ENCODE measurements at places on chromosomes 3 and 15.

DNA sequence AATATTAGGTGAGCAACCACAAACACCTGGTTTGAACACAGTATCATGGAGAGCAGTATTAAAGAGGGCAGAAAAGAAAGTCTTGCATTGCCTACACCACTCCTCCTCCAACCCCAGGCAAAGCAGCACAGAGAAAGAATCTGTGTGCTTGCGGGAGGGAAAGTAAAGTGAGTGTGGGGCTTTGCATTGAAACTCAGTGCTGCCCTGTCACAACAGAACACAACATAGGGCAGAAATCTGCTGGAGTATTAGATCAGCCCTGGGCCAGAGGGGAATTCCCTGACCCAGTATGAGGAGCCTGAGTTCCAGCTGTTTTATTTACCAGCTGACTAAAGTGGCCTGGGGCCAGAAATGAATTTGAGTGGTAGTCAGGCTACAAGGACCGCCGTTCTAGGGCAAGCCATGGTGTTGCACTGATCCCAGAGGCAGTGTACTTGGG, 75.5 kb downstream of the SPATA16 start:
- no peak for DNase-seq

- DNase-seq: no peak
These were observed 205.4 kb upstream of the TRIM42 start for GRCh38 chr3:140472306-140473020.

DNA sequence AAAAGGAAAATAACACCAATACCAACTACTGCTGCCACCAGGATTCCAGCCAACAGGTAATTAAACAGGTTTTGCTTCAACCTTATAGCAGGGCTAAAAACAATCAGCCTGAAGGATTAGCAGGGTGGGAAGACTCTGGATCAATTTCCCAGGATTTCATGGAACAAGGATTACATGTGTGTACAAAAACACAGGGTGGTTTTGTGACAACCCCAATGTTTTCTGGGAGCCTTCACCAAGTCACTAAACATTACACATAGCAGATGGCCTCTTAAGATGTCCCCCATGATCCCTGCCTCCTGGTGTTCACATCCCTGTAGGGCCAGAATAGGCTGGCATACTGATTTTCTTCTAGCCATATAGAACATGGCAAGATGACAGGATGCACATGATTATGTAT, 42.8 kb upstream of the ARHGEF3 start:
- no peak for DNase-seq

GRCh38 chr3:42692667-42693529, 7.6 kb downstream of the KLHL40 start:
- peak; percentile 60 for DNase-seq

DNA sequence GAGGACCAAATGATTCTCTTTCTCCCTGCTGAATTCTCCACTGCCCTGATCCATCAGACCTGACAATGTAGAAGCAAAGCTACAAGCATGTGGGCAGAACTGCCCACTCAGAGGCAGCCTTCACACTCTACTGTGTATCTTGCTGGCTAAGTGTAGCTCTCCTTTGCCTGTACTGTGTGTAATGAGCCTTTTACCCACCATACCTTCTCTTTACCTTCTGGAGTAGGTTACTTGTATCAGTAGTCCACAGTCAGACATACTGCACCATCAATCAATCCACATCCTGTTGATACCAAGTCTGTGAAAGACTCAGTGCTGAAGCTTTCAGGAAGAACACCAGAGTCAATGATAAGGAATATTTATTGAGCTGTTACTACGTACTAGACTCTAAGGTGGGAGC, 440.7 kb upstream of the ARHGEF26 start:
- DNase-seq: no peak

DNA sequence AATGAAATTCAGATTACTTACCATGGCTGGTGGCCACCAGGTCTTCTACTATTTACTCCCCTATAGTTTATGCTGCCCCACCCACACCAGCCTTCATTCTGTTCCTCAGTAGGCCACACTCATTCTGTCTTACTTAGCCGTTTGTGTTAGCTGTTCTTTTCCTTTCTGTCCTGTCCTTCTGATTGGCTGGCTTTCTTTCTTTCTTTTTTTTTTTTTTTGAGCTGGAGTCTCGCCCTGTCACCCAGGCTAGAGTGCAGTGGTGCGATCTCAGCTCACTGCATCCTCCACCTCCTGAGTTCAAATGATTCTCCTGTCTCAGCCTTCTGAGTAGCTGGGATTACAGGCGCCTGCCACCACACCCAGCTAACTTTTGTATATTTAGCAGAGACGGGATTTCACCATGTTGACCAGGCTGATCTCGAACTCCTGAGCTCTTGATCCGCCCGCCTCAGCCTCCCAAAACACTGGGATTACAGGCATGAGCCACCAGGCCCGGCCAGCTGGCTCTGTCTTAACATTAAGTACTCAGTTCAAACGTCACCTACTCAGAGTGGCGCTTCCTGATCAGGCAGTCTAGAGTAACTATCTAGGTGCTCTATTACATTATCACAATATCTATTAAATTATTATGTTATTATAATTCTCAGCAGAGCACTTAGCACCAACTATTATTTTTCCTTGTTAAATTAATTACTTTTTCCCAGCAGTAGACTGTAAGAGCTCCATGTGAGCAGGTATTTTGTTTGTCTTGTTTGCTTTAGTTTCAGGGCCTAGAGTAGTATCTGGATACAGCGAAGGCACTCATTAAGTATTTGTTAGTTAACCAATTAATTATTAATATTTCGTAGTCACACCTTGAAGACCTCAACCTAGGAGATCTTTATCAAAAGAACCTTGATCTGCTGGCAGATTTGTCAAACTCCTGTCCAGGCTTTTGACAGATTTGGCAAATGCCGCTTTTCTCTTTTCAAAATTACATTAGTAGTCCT, 6.4 kb downstream of the CMSS1 start:
- no peak for DNase-seq

- no peak for DNase-seq
These were observed 277.9 kb upstream of the GADL1 start for GRCh38 chr3:31172336-31172735.

DNA sequence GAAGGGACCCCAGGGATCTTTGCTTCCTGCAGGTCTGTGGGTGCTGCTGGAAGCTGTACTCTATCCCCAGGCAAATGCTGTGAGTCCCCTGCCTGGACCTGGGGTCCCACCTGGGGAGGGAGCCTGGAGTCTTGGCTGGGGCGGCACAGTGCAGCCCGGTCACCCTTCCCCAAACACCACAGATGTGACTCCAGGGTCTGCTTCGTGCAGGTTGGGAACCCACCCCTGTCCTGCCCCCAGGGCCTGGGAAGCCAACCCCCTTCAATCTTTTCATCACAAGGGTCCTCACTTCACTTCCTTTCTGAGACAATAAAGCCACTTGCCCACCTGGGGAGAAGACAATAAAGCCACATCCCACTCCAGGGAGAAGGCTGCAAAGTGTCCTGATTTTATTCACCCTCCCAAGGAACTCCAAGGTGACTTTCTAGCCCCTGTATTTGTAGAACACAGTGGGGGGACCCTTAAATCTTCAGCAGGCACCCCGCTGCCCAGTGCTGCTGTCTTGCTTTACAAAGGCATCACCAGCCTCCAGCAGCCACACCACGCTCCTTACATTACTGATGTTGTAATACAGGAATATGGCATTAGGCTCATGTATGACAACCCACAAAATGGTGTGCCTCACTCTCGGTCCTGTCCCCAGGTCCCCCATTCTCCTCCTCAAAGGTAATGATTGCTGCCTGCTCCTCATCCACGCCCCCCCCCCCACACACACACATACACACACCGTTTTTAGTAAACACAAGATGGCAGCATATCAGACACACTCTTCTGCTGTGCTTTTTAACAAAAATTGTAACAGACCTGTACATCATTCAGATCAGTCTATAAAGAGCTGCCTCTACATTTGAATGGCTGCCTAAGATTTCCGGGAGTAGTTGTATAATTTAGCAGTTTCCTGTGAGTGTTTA, 9.9 kb downstream of the C3orf22 start:
- DNase-seq: peak; percentile 68

- DNase-seq: no peak
These were observed 613.3 kb downstream of the TUSC7 start for GRCh38 chr3:117322866-117323265.

GRCh38 chr3:145716519-145716918, 444.5 kb downstream of the PLOD2 start:
- no peak for DNase-seq

DNA sequence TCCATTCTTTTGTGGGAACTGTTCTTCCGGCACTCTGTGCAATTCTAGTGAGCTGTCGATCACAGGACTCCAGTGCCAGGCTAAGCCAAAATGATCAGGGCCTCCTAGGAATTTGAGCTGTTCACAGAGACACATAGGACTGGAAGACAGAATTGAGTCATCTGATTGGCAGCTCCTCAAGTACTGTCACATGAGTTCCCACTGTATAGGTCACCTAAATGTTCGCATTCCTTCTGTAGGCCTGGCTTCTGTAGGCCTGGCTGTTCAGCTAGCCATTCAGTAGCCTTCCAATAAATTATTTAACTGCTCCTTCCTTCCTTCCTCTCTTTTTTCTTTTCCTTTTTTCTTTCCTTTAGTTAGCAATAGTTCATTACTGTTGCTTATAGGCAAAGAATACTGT, 4.3 kb downstream of the PROS1 start:
- no peak for DNase-seq

DNA sequence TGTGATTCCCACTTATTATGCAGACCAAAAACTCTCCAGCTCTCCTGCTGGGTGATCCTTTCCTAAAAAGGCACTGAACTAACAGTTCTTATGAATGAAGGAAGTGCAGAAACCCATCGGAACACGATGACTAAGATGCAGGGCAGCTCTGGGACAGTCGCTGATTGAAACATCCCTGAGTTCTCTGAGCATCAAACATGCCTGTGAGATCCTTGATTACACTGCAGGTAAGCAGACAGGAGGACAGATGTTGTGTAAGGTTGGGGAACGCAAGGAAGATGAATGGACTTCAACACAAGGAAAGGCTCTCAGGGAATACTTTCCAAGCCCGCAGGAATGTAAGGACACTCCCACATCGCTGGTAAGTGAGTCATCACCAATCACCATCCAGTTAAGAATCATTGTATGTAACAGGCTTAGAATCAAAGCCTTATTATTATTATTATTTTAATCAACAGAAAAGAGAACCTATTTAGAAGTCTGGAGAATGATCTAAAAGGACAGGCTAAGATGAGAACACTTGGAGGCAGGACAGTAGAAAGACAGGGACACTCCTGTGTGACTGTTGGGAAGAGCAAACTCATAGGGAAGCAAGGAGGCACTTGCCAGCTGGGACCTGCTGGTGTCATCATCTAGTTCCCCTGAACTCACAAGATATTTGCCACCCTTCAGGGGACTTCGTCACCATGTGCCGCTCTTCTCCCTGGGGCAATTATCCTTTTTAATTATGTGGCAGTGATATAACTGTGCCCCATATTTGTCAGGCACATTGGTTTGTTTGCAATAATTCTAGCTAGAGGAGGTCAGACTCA, 26.0 kb downstream of the TMEM158 start:
- DNase-seq: no peak

GRCh38 chr3:147962408-147963164, 553.4 kb downstream of the ZIC1 start:
- DNase-seq: no peak

GRCh38 chr3:110344897-110345767, 726.5 kb upstream of the NECTIN3 start:
- DNase-seq: no peak

Data from spleen (tissue), 13 donors.